ENCODE measurements at places on chromosomes 5 and 9. TPM values are rescaled to one million over a fixed set of nuclear protein-coding genes. Genes with fewer than 3 reads are reported as not detected.

CHMP5 gene
- total RNA-seq: 51.9 TPM

DNA sequence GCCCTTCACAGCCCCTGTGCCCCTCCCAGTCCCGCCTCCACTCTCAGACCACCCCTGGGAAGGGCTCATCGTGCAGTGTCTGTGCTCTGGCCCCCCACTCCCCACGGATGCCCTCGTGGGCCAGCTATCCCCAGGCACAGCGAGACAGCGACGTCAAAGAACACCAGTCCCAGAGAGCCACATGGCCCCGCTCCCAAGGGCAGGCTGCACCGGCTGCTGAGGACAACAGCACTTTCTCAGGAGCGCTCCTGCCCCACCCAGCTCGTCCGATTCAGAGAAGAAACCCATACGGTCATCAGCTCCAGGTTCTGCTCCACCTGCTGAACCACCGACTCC lies 4.8 kb upstream of the SNAPC4 start:
- DNase-seq: no peak

NUP214 gene
- total RNA-seq: 47.2 TPM

- no peak for DNase-seq
These were observed 35.2 kb downstream of the LMNB1 start for GRCh38 chr5:126812199-126812570.

- no peak for DNase-seq
These were observed 340.3 kb upstream of the CDH6 start for GRCh38 chr5:30853158-30853557.

- DNase-seq: no peak
These were observed 2.2 kb downstream of the SPIN1 start for GRCh38 chr9:88390371-88390990.

GRCh38 chr5:139374909-139375308 lies 8.2 kb downstream of the SLC23A1 start:
- DNase-seq: no peak

PCDHGA7 gene
- total RNA-seq: 0.83 TPM

DNA sequence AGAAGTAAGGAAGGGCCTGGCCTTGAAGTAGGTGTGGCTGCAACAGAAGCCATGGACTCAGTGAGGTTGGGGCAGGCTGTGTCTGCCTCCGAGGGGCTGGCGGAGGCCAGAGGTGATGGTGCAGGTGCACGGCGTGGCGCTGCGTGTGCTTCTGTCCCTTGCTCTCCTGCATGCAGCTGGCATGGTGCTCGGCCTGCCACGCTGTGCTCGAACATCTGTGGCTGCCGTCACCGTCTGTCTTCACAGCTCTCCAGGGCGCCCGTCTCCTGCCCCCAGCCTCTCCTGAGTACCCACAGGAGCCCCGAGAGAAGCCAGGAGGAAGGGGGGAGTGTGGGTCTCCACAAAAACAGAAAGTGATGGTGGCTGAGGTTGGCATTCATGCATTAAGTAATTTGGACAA lies 193.7 kb downstream of the CACNA1B start:
- DNase-seq: no peak

DNA sequence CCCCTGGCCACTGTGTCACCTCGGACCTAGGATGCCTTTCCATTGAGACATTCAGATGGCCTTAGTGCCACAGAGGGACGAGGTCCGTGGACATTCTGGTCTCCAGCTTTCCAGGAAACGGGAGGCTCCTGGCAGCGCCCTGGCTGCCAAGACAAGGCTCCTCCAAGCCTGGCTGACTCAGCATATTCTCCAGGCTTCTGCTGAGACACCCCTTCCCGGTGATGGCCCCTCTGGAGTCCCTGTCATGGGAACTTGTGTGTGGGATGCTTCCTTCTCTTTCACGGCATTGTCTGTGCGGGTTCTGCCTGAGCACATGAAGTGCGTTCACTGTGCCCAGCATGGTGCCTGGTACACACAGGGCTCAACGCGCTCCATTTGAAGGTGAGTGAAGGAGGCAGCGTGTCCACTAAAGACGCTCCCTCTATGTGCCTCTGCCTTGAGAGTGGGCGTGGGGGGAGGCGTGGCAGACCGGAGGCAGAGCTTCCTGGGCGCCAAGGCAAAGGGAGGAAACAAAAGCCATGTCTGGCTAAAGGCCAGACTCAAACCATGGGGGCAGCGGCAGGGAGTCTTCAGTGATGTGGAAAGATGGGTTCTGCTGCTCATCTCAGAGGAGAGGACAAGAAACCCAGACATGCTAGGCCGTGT lies 46.4 kb upstream of the PRRC2B start:
- no peak for DNase-seq

STARD4 gene
- total RNA-seq: 27.1 TPM

DNA sequence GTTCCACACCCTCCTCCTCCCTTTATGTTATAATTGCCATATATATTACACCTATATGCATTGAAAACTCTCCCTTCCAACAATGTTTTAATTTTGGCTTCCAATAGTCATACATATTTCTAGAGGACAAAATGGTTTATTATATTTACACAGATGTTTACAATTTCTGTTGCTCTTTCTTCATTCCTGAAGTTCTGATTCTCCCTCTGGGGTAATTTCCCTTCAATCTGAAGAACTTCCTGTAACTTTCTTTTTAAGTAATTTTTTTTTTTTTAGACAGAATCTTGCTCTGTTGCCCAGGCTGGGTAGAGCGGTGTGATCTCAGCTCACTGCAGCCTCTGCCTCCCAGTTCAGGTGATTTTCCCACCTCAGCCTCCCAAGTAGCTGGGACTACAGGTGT lies 173.0 kb upstream of the MAP1B start:
- no peak for DNase-seq

GRCh38 chr5:171676286-171676944 lies 109.2 kb upstream of the SMIM23 start:
- DNase-seq: no peak

DNA sequence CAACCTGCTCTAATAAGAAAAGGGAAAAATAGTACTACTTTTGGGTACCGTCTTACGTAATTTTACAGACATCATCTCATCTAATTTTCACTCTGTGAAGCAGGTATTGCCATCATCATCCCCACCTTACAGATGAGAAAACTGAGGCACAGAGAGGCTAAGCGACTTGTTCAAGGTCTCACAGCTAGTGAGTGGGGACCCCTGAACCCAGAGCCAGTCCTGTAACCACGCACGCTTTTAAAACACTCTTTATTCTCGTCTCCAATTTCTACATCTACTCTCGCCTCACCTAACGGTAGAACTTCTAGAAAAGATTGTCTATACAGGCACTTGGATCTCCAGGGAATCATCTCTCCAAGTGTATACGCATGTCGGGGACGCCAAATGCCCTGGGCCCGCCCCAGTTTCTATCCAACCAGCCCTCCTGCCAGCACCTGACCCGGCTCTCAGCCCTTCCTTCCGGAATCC lies 1.5 kb upstream of the TRAF1 start:
- DNase-seq: peak; percentile 49

GRCh38 chr5:157817928-157818327 lies 41.0 kb downstream of the CLINT1 start:
- no peak for DNase-seq

DNA sequence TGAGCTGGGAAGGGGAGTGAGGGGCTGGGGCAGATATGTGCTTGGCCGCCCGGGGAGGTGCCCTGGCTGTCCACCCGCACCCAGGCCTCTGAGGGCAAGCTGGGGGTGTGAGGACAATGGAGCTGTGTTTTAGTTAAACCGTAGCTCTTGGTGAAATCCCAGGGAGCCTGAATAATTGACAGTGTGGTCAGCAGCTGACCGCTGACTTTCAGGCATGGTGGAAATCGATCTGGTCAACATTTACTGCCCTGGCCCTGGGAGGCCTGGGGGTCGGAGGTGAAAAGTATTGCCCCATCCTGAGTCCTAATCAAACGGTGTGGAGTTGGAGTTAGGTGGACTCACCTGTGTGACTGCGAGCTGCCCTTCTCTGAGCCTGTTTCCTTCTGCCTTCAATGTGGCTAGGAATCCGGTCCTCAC lies 31.2 kb upstream of the CRB2 start:
- DNase-seq: no peak

GRCh38 chr5:66828548-66829357 lies 232.6 kb downstream of the MAST4 start:
- peak; percentile 69 for DNase-seq
